Stimulated activated CD4-positive, alpha-beta T cell treated with anti-CD3 and anti-CD28 coated beads, TNF-alpha, amount 100 ng/mL, for 4 hours (primary cell): ENCODE measurements at places on chromosomes 16 and 17.

DNA sequence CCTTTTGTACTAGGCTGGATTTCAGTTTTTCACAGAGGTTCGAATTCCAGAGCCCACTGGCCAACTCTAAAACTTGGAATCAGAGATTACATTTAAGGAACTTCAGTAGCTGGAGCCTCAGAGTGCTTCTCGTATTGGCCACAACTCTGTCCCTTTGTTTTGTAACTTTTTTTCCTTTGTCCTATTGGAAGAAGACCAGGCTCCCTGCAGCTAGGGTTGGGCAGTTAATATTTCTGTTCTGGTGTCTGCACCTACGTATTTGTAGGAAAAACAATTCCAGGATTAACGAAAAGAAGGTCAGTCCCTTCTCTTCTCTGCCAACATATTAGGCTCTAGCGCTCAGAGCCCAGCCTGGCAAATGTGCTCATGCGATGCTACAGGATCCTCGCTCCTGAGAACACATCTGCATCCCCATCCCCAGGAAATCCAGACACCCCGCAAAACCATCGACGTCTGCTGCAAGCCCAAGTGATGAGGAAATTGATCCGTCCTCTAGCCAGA is 1.9 kb downstream of the CDH11 start:
- DNase-seq: no peak

DNA sequence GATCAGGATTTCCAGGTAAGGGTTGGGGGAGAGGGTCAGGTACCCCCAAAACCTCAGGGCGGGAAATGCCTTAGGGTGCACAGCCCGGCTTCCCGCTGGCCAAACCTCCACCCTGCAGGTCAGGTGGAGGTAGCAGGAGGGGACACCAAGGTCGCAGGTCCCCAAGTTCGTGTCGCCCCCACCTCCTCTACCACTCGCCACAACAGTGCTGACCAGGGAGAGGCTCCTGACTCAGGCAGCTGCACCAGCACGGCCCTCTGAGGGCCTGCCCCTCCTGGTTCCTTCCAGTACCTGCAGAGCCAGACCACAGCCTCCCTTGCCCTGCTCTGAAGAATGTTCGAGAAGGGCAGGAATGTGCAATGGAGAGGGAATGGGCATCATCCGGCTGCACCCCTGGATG is 3.9 kb downstream of the MRPL28 start:
- no peak for DNase-seq

GRCh38 chr17:9845306-9845705 is 19.6 kb downstream of the GLP2R start:
- DNase-seq: no peak

GRCh38 chr17:79616801-79617200 is 6.0 kb upstream of the RBFOX3 start:
- DNase-seq: no peak

- peak; percentile 9 for DNase-seq
Measured at GRCh38 chr17:44830359-44831288, 537 bp upstream of the GJC1 start.

- DNase-seq: no peak
Measured at GRCh38 chr16:52528393-52529065, 18.4 kb downstream of the TOX3 start.

DNA sequence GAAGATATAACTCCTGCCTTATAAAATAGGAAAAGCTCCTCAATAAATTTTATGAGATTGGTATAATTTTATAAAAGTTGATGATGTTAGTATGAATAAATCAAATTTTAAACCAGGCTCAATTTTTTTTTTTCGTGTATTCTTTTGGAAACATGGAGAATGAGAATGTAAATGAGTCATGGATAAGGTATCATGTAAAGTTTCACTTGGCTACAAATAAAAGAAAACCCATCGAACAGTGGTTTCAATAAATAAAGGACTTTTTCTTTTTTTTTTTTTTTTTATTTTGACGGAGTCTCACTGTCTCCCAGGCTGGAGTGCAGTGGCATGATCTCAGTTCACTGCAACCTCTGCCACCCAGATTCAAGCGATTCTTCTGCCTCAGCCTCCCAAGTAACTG is 67.3 kb downstream of the PHKB start:
- DNase-seq: no peak

GRCh38 chr16:87780385-87780989 is 14.7 kb upstream of the KLHDC4 start:
- DNase-seq: peak; percentile 8

DNA sequence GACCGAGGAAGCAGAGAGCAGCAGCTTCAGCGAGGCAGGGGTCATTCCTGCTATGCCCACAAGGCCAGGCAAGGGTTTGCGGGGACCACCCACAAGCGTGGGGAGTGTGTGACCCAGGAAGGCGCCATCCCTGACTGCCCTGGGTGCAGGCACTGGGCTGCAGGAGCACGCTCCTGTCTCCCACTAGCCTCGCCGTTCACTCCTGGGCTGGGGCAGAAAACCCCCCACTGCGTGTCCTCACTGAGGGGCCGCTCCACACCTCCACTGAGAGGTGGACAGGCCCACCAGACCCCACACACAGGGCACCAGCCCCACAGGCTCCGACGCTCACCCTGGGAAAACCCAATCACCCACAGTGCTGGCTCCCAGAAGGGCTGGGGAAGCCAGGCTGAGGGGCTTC is 56.1 kb downstream of the KLHDC4 start:
- no peak for DNase-seq

DNA sequence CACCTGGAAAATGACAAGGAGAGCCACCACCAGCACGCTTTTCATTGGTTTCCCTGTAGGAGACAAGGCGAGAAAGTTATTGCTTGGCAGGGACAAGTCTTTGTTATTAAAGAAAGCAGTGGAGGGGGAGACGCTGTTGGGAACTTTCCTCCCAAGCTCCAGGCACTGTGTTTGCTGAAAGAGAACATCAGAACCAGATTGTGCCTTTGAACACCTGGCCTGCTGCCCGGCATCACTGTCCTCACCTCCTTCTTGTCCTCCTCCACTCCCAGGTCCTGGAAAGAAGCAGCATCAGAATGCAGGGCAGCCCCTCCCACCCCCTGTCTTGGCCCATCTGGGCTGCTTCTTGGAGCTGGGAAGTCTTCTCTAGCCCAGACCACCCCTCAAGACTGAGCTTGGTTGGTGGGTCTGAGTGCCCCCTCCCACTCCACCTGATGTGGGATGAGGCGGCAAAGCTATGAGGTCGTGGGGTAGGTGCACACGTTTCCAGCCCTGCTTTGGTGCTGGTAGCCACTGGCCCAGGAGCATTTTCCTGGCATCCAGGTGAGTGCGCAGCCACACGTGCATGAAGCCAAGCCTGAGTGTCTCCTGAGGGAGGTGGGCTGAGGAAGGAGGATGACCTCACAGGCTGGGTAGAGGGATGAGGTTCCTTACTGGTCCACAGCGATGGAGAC is 6.2 kb downstream of the CCR7 start:
- DNase-seq: no peak

DNA sequence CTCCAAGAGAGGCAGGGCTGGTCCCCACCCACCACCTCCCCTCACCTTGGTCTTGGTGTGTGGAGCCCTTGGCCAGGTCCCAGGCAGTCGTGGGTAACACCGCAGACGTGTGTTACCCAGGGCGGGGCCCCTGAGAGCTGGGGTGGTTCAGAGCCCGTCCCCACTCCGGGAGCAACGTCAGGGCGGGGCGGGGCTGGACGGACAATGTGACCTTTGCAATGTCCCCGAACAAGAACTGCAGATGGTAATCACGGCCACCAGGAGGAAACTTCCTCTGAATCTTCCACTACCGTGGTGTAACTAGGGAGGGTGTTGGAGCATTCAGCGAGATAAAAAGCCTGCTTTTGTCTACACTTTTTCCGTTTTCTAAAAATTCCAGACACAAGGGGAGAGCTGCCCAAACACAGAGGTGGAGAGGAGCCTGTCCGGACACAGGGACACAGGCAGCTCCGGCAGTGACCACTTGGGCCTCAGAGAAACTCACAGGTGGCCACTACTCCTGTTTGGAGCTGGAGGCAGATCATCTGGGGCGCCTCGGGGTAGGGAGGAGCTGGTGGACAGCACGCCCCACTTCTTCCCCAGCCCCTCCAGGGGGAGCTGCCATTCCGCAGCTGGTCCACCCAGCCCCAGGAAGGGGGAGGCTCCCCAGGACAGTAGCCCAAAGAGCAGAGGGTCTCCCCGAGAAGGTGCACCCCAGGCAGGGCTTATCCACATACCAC is 14.2 kb upstream of the SLC38A10 start:
- no peak for DNase-seq

DNA sequence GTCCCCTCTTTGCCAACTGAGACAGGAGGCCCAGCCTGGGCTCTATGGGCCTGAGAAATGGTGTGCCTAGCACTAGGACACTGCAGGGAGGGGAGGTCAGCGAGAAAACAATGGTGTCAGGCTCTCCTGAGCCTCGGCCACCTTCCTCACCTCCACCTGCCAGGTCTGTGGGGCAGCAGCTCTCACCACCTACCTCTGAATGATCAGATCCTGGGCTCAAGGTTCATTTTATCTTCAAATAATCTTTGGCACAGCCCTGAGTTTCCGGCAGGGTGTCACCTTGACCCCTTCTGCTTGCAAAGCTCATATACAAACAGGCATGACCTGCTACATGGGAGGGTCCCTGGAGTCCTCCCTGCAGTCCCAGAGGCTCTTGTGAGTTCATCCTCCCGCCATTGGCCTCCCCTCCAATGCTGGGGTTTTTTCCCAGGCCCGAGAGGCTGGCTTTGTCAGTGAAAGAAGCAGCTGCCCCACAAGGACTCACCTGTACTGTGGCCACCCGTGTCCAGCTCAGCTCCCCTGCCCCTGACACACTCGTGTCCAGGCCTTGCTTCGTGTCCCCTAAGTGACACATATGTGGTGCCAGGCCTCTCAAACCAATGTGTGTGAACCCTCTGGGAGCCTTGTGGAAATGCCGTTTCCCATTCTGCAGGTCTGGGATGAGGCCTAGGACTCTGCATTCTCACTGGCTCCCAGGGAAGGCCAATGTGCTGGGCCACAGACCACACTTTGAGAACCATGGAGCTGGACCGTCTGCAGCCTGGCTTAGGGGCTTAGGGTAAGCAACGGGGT is 176.8 kb upstream of the CIBAR2 start:
- no peak for DNase-seq

- DNase-seq: no peak
Measured at GRCh38 chr17:59899099-59899498, 6.2 kb downstream of the RPS6KB1 start.

DNA sequence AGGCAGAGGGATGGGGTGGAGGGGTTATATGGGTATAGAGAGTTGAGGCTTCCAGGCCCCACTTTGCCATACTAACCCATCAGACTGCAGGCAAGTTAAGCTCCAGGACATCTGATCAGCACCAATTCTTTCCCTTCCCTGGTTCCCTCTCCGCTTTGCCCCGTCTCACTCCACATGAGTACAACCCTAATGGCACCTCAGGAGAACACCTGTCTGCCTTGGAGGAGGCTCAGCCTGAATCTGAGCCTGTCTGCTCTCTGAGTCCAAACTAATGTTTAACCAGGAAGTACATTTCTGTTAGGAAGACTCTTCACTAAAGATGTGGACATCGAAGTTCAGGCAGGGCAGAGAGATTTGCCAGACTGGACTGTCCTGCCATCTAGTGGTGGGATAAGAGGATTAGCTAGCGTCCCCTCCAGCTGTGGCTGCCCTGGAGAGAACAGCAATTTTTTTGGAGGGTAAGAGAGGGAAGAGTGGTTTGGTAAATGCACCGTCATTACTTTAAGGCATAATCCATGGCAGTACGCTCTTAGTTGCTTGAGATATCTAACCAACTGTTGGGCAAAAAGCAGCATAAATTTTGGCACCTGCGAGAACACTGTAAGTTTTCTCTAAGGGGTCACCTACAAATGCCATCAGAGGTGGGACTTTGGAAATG is 29.2 kb upstream of the LRRC75A start:
- DNase-seq: peak; percentile 18

GRCh38 chr17:9790316-9790715 is 1.1 kb downstream of the DHRS7C start:
- DNase-seq: no peak
